NCI-H226 (cell line): ENCODE measurements at places on chromosomes 16 and 17.

- DNase-seq: no peak
Measured at GRCh38 chr16:85570735-85571562, 42.2 kb upstream of the GSE1 start.

- no peak for DNase-seq
Measured at GRCh38 chr16:74949309-74949708, 35.6 kb downstream of the WDR59 start.

- no peak for DNase-seq
Measured at GRCh38 chr16:55048745-55049144, 118.1 kb downstream of the IRX5 start.

DNA sequence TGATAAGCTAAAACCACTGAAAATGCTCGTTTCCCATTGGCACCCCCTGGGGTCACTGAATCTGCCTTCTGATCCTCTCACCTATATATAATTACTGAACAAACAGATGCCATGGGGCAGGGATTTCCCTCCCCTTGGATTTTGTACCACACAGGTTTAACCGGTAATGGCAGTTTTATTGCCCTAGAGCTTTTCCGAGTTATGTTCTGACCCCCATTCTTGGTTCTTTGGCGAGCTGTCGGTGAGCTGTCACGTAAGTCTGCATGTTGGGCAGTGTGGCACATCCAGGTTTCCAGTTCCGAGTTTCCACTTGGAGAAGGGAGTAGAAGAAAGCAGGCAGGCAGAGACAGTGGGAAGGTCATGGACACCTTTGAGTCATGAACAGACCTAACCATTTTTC is 7.1 kb downstream of the TMEM97 start:
- no peak for DNase-seq

DNA sequence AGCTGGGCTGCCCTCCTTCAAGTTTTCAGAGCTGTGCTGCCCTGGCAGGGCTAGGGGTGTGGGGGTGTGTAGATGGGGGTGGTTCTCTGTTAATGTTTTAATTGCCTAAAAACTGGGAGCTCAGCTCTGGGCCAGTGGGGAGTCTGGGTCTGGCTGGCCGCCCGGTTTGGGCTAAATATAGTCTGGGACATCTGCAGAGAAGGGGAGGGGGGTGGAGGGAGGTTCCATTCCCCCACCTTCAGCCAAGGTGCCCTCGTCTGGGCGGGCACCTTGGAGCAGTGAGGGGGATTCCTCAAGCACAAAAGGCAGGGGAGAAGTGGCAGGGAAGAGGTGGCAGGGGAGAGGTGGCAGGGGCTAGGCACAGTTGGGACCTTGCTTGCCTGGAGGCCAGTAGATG is 13.0 kb downstream of the RARA start:
- no peak for DNase-seq

GRCh38 chr17:14741491-14741890 is 440.6 kb downstream of the HS3ST3B1 start:
- DNase-seq: no peak

DNA sequence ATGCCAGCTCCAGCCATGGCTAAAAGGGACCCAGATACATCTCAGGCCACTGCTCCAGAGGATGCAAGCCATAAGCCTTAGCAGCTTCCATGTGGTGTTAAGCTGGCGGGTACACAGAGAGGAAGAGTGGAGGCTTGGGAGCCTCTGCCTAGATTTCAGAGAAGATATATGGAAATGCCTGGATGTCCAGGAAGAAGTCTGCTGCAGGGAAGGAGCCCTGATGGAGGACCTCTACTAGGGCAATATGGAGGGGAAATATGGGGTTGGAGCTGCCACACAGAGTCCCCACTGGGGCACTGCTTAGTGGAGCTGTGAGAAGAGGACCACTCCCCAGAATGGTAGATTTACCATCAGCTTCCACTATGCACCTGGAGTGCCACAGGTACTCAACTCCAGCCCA is 32.1 kb downstream of the RNF112 start:
- DNase-seq: no peak

- DNase-seq: no peak
Measured at GRCh38 chr16:74716355-74716754, 15.7 kb upstream of the MLKL start.

DNA sequence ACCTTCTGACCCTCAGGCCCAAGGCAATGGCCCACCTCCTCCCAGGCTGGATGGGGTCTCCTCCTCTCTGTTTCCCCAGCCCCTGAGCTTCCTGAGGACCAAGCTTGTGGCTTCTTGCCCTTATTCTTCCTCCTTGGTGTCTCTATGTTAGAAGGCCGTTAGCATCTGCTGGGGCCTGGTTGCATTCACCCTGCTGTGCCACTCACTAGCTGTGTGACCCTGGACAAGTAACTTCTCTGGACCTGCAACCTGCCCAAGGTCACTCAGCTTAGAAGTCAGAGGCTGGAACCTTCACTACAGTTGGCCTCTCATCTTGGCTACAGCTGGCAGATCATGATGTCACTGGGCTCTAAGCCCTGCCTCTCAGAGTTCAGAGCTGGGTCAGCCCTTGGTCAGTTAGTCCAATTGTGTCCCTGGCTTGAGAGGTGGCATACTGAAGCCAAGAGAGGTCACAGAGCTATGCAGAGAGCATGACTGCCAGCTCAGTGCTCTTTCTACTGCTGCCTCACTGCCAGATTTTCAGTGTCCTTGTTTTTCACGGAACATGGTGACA is 3.0 kb downstream of the MT2A start:
- no peak for DNase-seq

- DNase-seq: no peak
Measured at GRCh38 chr16:48041981-48042421, 113.8 kb downstream of the ABCC12 start.

DNA sequence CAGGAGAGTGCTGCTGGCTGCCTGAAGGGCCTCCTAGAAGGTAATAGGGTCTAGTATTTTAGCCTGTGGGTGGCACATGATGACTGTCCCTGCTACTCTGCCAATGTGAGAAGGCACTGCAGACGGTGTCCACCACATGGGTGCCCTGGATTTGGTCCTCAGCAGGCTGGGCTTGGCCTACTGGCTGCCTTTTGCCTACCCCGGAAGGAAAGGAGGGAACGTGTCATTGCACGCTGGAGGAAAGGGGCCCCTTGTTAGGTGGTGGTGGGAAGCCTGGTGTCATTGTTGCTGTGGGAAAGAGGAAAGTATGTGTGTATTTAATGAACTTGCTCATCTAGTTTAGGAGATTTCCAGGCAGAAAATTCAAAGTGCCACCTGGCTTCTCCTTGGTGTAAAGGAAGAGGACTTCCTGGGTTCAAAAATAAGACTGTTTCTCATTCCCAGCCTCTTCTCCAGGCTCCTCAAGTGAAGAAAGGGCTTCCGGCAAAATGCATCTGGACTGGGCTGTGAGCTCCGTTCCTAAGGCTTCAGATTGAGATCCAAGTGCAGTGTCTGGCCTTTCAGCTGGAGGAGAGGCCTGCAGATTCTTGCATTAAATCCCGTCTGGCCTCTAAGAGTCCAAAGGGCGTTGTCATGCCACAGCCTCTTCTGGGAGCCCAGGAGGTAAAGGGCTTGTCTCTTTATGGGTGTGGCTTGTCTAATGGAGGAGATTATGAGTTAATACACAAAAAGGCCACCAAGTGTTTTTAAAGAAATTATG is 55.1 kb downstream of the RPTOR start:
- no peak for DNase-seq

- DNase-seq: peak; percentile 39
Measured at GRCh38 chr16:23274968-23275367, 27.1 kb upstream of the SCNN1B start.

- DNase-seq: no peak
Measured at GRCh38 chr17:80267391-80267790, 6.7 kb downstream of the RNF213 start.

DNA sequence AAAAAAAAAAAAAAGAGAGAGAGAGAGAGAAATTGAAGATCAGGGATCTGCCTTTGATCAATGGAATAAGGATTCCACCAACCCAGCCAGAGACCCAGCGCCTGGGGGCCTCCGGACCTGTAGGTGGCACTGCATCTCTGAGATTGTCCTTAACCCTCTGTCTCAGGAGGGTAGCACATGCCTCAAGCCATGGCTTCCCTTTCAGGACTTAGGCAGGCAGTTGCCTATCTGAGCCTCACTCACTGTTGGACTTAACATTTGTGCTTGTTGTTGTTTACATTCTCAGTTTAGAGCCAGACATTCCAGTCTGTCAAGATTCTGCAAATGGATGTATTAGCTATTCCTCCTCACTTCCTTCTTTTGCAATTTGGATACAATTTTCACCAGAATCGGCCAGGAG is 5.1 kb upstream of the SCNN1B start:
- DNase-seq: no peak

DNA sequence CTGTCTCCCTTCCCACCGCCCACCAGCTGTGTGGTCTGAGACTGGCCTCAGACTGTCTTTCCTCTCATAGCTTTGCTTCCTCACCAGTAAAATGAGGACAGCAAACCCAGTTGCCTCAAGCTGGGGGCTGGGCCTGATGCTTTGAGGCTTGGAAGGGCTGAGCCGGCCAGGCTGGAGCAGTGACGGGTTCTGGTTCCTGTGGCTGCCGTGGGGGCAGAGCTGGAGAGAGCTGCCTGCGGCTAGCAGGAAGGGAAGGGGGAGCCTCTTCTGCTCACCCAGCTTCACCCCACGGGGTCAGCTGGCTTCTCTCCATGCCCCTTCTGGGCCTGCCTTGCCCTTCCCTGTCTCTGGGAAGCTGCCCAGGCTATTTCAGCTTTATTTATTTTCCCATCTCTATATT is 23.7 kb downstream of the LASP1 start:
- no peak for DNase-seq

- no peak for DNase-seq
Measured at GRCh38 chr17:51647067-51647466, 386.7 kb downstream of the UTP18 start.

- no peak for DNase-seq
Measured at GRCh38 chr17:27891841-27892240, 1.3 kb downstream of the LYRM9 start.

DNA sequence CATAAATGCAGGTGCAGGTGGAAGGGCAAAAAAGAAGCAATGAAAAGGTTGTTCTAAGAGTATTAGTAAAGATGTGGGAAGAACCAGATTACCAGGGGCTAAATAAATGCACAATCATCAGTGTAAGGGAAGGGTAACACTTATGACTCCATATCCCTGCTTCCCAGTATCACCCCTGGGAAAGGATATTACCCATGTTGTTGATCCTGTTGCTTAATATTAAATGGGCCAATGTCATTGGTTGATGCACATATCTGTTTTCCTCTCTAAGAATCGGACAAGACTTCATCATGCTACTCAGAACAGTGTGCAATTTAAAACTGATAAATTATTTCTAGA is 34.7 kb upstream of the ABCA6 start:
- no peak for DNase-seq

DNA sequence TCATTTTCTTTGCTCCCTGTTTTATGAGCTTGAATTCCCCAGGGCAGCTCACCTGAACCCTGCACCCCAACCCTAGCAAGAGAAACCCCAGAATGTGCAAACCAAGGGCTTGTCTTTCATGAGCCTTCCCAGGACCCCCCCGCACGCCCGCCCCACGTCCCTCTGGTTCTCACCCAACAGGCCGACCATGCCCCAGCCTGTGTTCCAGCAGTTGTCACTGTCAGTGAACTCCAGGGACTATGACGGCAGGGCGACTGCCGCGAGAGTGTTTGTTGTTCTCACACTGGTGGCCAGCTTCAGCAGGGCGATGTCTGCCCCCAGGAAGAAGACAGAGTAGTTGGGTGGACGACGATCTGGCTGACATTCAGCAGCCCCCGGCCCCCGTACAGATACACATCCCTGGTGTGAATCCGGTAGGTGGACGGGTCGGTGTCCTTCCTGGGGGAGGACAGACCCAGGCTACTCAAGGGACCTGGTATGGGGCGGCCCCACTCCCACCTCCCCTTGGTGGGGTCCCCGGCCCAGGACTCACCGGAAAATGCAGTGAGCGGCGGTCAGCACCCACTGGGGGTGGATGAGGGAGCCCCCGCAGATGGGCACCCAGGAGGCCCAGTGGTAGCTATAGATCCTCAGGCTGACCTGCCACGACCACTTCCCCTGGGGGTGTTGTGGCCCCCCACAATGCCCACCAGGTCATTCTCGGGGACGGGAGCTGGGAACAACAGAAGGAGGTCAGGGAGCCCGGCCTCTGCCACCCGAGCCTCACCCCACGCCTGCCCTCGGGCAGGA is 20.1 kb downstream of the TPSD1 start:
- DNase-seq: no peak

DNA sequence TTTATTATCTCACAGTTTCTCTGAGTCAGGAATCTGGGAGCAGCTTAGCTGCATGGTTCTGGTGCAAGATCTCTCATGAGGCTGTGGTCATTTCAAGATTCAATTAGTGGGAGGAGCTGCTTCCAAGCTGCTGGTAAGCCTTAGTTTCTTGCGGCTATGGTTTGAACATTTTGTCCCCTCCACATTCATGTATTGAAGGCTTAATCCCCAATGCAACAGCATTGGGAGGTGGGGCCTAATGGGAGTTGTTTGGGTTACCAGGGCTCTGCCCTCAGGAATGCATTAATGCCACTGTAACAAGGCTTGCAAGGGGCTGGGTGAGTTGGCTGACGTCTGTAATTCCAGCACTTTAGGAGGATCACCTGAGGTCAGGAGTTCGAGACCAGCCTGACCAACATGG is 272.9 kb downstream of the UTP18 start:
- DNase-seq: no peak

DNA sequence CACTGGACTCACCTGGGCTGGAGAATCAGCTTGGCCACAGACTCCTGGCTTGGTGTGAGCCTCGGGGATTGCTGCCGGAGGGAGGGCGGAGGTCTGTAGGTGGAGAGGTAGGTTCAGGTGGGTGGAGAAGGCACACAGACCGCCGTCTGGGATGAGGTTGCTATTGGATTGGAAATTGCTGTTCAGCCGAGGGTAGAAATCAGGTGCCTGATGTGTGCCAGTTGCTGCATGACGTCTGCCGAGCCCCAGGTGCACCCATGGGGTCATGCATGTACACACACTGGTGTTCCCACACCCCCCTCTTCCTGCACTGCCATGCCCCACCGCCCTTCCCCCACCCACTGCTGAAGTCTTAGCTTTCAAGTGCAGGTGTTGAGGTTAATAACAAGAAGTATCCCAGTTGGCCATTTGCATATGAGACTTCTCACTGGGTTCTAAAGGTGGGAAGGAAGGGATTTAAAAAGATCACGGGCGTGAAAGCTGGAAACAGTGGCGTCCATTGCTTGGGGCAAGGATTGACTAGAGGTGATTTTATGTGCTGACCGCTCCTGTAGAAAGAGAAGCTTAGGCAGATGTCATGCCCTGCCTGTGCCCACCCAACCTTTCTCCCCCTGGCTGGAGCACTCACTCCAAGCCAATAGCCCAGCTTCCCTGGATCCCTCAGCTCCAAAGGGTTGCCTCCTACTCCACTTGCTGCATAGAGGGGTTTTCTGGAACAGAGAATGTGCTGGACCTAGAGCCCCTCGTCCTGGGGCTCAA is 193.6 kb downstream of the CCDC182 start:
- no peak for DNase-seq

- no peak for DNase-seq
Measured at GRCh38 chr16:61770301-61770700, 265.9 kb downstream of the CDH8 start.

DNA sequence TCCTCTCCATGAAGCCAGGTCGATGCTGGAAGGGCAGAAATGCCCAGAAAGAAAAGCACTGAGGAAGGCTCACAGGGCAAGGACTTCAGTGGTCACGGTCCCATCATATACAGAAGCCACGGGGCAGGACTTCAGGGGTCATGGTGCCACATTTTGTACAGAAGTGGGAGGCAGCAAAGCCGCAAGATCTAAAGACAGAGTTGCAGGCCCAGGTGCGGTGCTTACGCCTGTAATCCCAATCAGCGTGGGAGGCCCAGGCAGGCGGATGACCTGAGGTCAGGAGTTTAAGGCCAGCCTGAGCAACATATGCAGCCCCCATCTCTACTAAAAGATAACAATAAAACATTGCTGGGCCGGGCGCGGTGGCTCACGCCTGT is 96.0 kb downstream of the NXN start:
- DNase-seq: no peak
